ENCODE measurements at places on chromosomes 5 and 9.

GRCh38 chr5:31463351-31463750, 68.5 kb downstream of the DROSHA start:
- H3K4me3 ChIP-seq, result no peak overlapping the region
- H3K36me3 ChIP-seq, result peaks cover 41% of the 10 kb centered on the region
- no peak for DNase-seq
- H3K27me3 ChIP-seq, result no peaks in the 10 kb centered on the region

DNA sequence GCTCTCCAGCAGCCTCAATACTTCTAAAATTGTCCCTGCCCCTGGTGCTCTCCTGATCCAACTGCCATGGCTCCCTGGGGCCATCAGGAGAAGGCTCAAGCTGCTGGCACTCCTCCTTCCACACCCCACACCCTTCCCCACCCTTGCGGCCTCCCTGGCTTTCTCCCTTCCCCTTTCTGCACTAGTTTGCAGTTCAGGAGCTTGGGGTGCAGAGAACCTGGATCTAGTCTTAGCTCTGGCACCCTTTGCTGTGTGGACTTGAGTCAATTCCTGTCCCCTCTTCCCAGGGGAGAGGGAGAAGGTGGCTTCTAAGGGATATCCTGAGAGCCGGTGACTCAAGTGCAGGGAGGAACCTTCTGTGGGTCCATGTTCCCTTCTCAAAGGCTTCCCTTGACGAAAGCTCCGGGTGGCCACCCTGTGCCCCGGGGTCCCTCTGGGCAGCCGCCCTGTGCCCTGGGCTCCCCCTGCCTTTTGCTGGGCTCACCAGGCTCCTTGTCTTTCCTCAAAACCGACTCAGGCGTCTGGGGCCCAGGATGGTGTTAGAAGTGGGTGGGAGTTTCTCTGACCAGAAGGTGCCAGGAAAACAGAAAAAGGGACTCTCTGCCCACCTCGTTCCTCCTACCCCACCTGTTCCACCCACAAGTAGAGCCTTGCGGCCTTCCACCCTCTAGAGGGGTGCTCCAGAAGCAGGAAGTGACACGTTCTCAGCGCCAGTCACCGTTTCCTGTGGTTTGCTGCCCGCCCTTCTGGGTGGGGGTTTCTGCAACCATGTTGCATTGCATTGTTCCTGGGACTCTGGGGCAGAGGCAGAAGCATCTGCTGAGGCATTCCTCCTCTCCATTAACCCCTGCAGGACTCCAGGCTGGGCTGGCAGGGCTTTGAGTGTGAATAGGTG, 15.0 kb downstream of the GLIPR2 start:
- H3K4me1 ChIP-seq, result peaks cover 41% of the 10 kb centered on the region
- peaks cover 19% of the 10 kb centered on the region for H3K36me3 ChIP-seq
- peak overlapping the region; percentile 8 for H3K27ac ChIP-seq
- DNase-seq, result no peak

- H3K4me3 ChIP-seq, result no peak overlapping the region
- H3K27ac ChIP-seq, result no peak overlapping the region
- H3K27me3 ChIP-seq, result no peaks in the 10 kb centered on the region
- no peaks in the 10 kb centered on the region for H3K36me3 ChIP-seq
Observed at GRCh38 chr5:42855811-42856210, 44.1 kb upstream of the SELENOP start.

DNA sequence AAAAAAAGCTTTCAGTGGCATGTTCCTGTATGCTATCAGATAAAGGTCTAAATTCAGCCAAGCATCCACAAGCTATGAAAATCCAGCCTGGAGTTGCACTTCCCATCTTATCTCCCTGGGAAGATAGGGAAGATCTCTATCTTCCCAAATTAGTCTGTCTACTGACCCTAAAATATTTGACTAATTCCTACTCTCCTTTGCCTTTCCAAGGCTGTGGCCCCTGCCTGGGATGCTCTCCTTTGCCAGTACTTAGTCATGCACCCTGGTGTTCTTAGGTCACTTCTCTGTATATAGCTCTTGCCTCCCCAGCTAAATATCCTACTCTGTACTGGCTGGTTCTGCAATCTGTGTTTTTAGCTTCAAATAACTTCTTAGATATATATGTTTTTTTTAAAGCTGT, 44.0 kb upstream of the PLPP1 start:
- DNase-seq, result no peak
- no peaks in the 10 kb centered on the region for H3K27me3 ChIP-seq
- H3K27ac ChIP-seq, result peak overlapping the region; percentile 55
- peaks cover 42% of the 10 kb centered on the region for H3K4me1 ChIP-seq
- H3K36me3 ChIP-seq, result no peaks in the 10 kb centered on the region

- no peaks in the 10 kb centered on the region for H3K27me3 ChIP-seq
- no peaks in the 10 kb centered on the region for H3K4me1 ChIP-seq
- no peak overlapping the region for H3K27ac ChIP-seq
- no peak overlapping the region for H3K4me3 ChIP-seq
- H3K36me3 ChIP-seq, result no peaks in the 10 kb centered on the region
- no peak for DNase-seq
Observed at GRCh38 chr9:4010309-4010708, 289.6 kb downstream of the GLIS3 start.

GRCh38 chr9:117523531-117524153, 108.8 kb upstream of the ASTN2 start:
- no peaks in the 10 kb centered on the region for H3K4me1 ChIP-seq
- H3K4me3 ChIP-seq, result no peak overlapping the region
- no peak overlapping the region for H3K27ac ChIP-seq

- H3K27ac ChIP-seq, result no peak overlapping the region
- no peaks in the 10 kb centered on the region for H3K27me3 ChIP-seq
- H3K4me3 ChIP-seq, result peak overlapping the region; percentile 83
- H3K4me1 ChIP-seq, result peaks cover 8% of the 10 kb centered on the region
- H3K36me3 ChIP-seq, result no peaks in the 10 kb centered on the region
- no peak for DNase-seq
Observed at GRCh38 chr9:136244122-136244968, 1.3 kb downstream of the QSOX2 start.

DNA sequence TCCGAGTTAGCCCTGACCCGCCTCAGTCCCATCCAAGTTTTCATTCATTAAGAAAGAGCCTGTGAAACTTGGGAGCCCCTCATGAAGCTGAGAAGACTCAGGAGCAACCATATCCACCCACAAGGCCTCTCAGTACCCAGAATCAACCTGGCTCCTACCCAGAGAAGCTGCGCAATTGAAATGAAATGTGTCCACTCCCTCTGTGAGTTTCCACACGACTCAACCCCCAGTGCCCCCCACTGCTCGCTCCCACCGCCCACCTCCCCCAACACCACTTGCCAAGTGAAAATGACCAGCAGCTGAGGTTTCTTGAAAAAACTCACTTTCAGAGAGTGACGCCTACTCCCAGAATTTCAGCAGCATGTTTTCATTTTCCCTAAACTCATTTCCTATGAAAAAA, 104.6 kb downstream of the CDK5RAP2 start:
- H3K4me3 ChIP-seq, result no peak overlapping the region
- no peaks in the 10 kb centered on the region for H3K27me3 ChIP-seq
- H3K4me1 ChIP-seq, result peaks cover 5% of the 10 kb centered on the region
- no peak overlapping the region for H3K27ac ChIP-seq
- no peak for DNase-seq
- peaks cover 8% of the 10 kb centered on the region for H3K36me3 ChIP-seq

DNA sequence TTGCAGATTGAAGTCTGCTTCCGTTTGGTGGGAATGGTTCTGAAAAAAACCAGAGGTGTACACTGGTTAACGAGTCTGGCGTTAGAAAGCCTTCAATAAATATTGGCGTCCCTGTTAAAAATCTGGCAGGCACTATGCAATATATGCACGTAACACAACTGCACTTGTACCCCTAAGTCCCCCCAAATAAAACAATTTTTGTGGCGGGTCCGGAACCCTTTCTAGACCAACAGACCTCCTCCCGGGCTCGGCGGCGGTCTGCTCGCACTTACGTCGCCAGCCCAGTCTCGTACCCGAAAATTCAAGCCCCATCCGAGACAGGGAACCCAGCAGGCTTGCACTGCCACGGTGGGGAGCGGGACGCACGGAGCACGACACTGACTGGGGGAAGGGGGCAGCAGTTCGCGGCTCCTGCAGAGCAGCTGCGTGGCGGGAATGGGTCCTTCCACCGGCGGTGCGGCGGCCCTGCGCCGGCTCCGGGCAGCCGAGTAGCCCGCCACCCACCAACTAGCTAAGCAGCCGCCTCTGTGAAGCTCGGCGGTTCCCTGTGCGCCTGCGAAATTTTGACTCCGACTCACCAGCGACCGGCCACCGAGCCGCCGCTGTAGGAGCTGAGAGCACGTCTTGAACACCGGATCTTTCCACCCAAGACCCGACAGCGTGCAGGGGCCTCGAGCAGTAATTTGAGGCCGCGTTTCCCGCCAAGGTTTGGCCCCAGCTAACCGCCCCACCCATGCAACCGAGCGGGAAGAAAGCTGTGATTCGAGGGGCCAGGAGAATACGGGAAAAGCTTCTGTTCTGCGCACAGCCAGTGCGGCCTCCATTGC, 3.9 kb downstream of the MCIDAS start:
- H3K27me3 ChIP-seq, result peaks cover 31% of the 10 kb centered on the region
- no peaks in the 10 kb centered on the region for H3K36me3 ChIP-seq
- no peak for DNase-seq
- H3K4me3 ChIP-seq, result peak overlapping the region; percentile 25
- H3K4me1 ChIP-seq, result peaks cover 13% of the 10 kb centered on the region

DNA sequence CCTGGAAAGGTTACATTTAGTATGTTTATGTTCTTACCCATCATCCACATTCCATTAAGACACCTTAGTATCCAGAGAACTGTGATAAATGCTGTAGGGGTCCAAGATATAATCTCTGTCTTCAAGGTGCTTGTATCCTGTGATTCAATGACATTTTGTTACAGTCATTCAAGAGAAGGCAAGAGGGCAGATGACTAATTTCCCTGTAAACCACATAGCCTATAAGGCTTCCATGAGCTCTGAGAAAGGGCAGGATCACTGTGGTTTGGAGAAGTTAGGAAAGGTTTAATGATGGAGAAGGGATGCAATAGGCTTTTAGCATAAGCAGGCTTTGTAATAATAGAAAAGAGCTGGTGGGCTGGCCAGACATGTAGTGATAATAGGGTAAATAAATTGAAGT, 40.0 kb downstream of the PAPPA start:
- no peaks in the 10 kb centered on the region for H3K27me3 ChIP-seq
- H3K27ac ChIP-seq, result no peak overlapping the region
- no peaks in the 10 kb centered on the region for H3K36me3 ChIP-seq
- no peak for DNase-seq

DNA sequence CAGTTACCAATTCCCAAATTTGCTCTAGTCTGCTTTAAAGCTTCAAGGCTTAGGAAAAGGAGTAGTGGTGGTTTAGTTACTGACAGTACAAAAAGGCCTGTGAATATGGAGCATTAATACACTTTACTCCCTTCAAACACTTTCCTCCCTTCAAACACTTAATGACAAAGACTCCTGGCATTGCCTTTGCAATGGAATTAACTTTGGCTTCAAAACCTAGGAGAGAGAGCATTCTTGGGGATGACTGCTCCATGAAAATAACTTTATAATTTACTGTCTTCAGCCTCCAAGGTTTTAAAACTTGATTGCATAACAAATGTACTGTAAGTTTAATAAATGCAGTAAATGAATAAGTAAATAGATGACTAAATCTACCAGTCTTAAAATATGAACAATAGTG, 185.6 kb downstream of the TRPM3 start:
- H3K4me1 ChIP-seq, result no peaks in the 10 kb centered on the region
- no peak for DNase-seq
- H3K27me3 ChIP-seq, result no peaks in the 10 kb centered on the region
- no peak overlapping the region for H3K27ac ChIP-seq
- H3K36me3 ChIP-seq, result no peaks in the 10 kb centered on the region
- no peak overlapping the region for H3K4me3 ChIP-seq

Measured in thoracic aorta (tissue), 2 donors.